ENCODE measurements at places on chromosomes 6 and 20. TPM values are rescaled to one million over a fixed set of nuclear protein-coding genes. Genes with fewer than 3 reads are reported as not detected.

The PI3 gene
- polyA plus RNA-seq: not detected

The WFDC12 gene
- not detected for polyA plus RNA-seq

The TRAM2 gene
- polyA plus RNA-seq: 5.2 TPM

The GNMT gene
- 7.8 TPM for polyA plus RNA-seq

The CPXM1 gene
- polyA plus RNA-seq: not detected

The ANKRD66 gene
- polyA plus RNA-seq: not detected

The MEP1A gene
- polyA plus RNA-seq: 0.05 TPM

The TAF4 gene
- polyA plus RNA-seq: 14.9 TPM

The TMC2 gene
- not detected for polyA plus RNA-seq

The MAP7 gene
- 1.6 TPM for polyA plus RNA-seq

The DEFB124 gene
- polyA plus RNA-seq: not detected

The ULBP3 gene
- polyA plus RNA-seq: not detected

The OTOR gene
- not detected for polyA plus RNA-seq

The CD24 gene
- polyA plus RNA-seq: 0.06 TPM

The ERVFRD-1 gene
- polyA plus RNA-seq: 0.06 TPM

The FNDC11 gene
- 0.23 TPM for polyA plus RNA-seq

The LY6G6D gene
- not detected for polyA plus RNA-seq

The KCNG1 gene
- polyA plus RNA-seq: 0.04 TPM

The SLC22A16 gene
- polyA plus RNA-seq: 0.61 TPM

The LAMA4 gene
- polyA plus RNA-seq: not detected

The RIN2 gene
- 5.6 TPM for polyA plus RNA-seq

The BMP7 gene
- not detected for polyA plus RNA-seq

The MYT1 gene
- not detected for polyA plus RNA-seq

The PCSK2 gene
- not detected for polyA plus RNA-seq

The FANCE gene
- polyA plus RNA-seq: 1.8 TPM

The CST5 gene
- polyA plus RNA-seq: not detected

The CDH4 gene
- not detected for polyA plus RNA-seq

The PRL gene
- polyA plus RNA-seq: 0.13 TPM

The AIF1 gene
- 530 TPM for polyA plus RNA-seq

The PKHD1 gene
- polyA plus RNA-seq: not detected

The SLC32A1 gene
- not detected for polyA plus RNA-seq

The FAM50B gene
- polyA plus RNA-seq: 3.0 TPM

The SLC17A3 gene
- polyA plus RNA-seq: not detected

The CCN5 gene
- not detected for polyA plus RNA-seq

The TINAG gene
- not detected for polyA plus RNA-seq

The SLC44A4 gene
- polyA plus RNA-seq: not detected

The FAM83C gene
- not detected for polyA plus RNA-seq

The KIF25 gene
- not detected for polyA plus RNA-seq

The CST2 gene
- not detected for polyA plus RNA-seq

The CAPN11 gene
- not detected for polyA plus RNA-seq

The RNF144B gene
- 27.9 TPM for polyA plus RNA-seq

The GJA10 gene
- not detected for polyA plus RNA-seq

The CCM2L gene
- not detected for polyA plus RNA-seq

The PDE7B gene
- polyA plus RNA-seq: 0.37 TPM

The PTGIS gene
- not detected for polyA plus RNA-seq

The LPA gene
- not detected for polyA plus RNA-seq

The HCRTR2 gene
- not detected for polyA plus RNA-seq

The GRM1 gene
- polyA plus RNA-seq: not detected

The CDSN gene
- polyA plus RNA-seq: not detected

The MYL9 gene
- polyA plus RNA-seq: 0.08 TPM

The CD40 gene
- 18.8 TPM for polyA plus RNA-seq

The HTR1B gene
- not detected for polyA plus RNA-seq

The PPDPF gene
- polyA plus RNA-seq: 26.1 TPM
